ENCODE measurements at places on chromosomes 7 and 10. TPM values are rescaled to one million over a fixed set of nuclear protein-coding genes. Genes with fewer than 3 reads are reported as not detected.

The TMEM72 gene
- 0.21 TPM for total RNA-seq

The DYNC1I1 gene
- 12.0 TPM for total RNA-seq

DNA sequence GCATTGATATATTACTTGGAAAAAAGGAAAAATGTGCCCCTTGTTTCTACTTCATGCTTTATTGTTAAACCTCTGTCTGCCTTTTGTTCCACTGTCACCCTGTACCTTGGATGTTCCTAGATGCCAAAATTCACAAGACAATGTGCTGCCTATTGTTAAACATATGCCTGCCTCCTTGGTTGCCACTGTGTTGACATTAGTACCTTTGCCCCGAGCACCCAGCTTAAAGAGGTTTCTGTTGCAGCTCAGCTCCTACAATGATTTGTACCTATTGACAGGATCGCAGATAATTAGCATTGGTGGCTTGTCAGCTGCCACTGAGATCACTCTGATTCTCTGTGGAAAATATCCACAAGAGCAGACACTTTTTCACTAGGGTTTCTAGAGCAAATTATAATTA lies 188.0 kb downstream of the KCND2 start:
- no peak for DNase-seq

DNA sequence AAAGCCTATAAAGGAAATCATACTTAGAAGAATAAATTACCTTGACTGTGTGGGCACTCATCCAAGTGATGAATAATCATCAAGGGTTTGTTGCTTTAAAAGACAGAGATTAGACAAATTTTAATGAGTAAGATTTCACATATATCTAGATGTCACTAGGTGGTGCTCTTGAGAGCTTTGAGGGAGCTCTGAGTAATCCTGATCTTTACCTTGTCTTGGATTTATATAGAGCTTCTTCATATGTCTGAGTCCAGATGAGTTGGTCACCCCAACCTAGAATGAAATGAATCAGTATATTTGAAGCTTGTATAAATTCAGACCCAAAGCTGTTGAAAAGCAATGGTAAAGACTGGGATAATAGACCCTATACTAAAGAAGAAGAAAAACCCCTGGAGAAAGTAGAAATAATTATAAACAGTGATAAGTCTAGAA lies 3.7 kb downstream of the AGR2 start:
- no peak for DNase-seq

- DNase-seq, result no peak
Observed at GRCh38 chr7:132205509-132205908, 370.8 kb downstream of the PLXNA4 start.

GRCh38 chr7:147586110-147586509 lies 1004.5 kb upstream of the C7orf33 start:
- DNase-seq, result no peak
